ENCODE measurements at places on chromosomes 16 and 17.

- no peak for DNase-seq
These were observed 6.0 kb upstream of the TLCD3A start for GRCh38 chr17:726271-726919.

GRCh38 chr17:2962236-2962635 lies 101.2 kb downstream of the OR1D5 start:
- DNase-seq, result no peak

GRCh38 chr16:17426451-17426850 lies 44.3 kb downstream of the XYLT1 start:
- DNase-seq, result no peak

- no peak for DNase-seq
These were observed 1331.5 kb downstream of the CDH8 start for GRCh38 chr16:60704726-60705125.

GRCh38 chr17:51687887-51688286 lies 427.5 kb downstream of the UTP18 start:
- DNase-seq, result no peak
